ENCODE measurements at places on chromosomes 16 and 17.

DNA sequence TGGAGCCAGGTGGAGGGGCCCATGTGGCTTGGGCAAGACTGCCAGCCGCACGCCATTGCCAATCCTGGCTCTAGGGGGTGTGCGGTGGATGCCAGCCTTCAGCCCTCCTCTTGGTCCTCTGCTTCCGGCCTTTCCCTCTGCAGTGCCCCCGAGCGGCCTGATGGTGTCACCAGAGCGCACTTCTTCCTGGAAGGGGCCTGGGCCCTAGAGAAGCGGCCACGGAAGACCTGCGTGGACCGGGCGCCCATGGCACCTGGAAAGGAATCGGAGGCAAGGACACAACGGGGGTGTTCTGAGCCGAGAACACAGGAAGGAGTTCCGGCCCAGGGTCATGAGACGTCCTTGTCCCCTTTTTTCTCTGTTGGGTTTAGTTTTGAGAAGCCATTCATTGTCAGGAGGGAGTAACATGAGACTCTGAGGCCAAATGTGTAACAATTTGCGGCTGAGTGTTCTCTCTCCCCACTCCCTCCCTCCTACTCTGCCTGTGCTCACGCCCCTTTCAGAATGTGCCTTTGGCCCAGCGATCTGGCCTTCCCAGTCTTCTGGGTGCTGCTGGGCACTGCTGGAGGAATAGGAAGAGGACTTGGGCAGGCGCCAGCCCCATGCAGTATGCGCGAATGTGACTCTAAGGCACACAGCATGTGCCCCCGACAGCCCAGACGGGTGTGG, 92.8 kb downstream of the IRX3 start:
- no peak for DNase-seq

- no peak for DNase-seq
Measured at GRCh38 chr16:79132701-79133100, 467.8 kb downstream of the MAF start.

DNA sequence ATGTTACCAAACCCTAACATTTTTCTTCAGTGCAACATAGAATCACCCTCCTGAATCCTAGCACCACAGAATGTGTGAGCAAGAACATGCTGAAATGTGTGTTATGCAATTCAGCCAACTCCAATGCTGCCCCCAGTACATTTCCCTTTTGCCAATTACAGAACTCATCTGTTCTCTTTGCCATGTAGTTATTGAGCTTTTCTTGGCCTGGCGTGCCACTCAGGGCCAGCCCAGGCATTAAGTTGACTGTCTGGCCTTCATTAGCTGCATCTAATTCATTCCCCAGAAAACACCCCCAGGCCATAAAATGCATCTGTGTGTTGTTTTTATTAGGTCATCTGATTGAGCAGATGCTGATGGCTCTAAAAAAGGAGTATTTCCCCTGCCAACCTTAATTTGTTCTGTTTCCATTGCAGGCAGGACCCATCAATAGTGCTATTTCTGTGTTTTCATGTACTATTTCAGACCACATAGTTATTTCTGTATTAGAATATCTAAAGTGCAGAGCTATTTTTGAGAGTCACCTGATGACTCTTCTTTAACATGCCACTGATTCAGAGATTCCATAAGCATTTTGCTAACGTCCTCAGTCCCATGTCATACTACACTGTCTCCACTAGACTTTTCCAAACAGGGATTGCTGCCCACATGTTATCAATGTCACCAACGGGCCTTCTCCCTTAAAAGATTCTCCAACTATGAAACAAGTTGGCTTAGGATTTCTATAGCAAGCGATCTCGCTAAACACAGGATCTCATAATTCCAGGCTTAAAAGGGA, 969.7 kb downstream of the CDH11 start:
- DNase-seq = no peak

DNA sequence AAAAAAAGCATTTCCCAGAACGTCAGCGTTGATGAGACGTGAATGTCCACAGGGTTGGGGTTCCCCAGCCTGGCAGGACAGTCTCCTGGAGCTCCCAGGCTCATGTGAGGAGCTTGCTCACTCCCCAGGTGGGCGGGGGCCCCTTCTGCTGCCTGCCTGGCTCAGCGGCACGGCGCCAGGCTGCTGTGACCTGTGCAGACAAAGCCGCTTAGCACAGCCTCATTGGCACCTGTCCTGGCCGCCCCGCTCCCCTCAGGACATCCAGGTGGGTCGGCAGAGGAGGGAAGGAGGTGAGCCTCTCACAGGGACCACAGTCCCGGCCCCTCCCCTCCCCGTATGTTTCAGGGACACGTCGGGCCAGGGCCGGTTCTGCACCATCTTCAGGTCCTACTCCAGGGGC, 12.9 kb upstream of the WFIKKN1 start:
- no peak for DNase-seq
